ENCODE measurements at places on chromosomes 5 and 9.

GRCh38 chr9:16459421-16460148, 410.9 kb downstream of the BNC2 start:
- DNase-seq: no peak

DNA sequence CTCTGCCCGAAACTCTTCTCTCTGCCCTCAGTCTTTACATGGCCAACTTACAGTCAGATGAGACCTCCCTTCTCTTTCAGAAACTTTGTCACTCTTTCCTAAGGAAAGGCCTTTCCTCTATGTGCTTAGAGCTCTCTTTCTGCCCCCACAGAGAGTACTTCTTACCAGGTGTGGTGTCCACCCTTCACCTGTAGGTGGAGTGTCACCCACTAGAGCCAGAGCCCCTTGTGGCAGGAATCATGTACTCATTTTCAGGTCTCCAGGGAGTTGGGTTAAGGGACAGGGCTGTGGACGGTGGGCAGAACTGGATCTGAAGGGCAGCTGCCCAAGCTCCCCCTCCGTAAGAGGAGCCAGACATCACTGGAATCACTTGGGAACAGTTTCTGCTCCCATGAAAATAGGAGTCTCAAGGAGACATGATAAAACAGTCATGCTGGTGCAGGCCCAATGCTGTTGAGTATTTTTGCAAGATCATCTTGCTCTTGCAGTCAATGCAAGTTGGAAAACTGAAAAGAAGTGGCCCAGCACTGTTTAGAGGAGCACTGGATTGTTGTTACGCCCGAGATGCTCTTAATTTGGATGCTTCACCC, 436.7 kb downstream of the ZSWIM6 start:
- no peak for DNase-seq

DNA sequence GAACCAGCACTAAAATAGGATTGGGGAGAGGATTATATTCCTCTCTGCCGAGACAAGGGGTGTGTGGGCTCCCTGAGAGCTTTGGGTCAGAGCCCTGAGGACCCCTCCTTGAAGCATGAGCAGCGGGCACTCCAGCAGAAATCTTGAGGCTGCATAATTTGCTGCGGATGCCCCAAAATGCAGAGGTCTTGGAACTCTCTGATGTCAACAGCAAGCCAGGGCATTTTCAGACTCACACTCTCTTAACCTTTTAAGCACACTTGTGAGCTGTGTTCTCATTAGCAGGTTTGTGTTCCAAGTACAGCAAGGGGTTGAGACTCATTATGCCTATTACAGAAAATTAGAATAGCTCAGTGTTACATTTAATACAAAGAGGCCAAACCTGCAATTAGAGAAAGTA, 513.0 kb upstream of the ADAMTS16 start:
- no peak for DNase-seq

- no peak for DNase-seq
These were observed 35.2 kb downstream of the MARVELD2 start for GRCh38 chr5:69450116-69450515.

DNA sequence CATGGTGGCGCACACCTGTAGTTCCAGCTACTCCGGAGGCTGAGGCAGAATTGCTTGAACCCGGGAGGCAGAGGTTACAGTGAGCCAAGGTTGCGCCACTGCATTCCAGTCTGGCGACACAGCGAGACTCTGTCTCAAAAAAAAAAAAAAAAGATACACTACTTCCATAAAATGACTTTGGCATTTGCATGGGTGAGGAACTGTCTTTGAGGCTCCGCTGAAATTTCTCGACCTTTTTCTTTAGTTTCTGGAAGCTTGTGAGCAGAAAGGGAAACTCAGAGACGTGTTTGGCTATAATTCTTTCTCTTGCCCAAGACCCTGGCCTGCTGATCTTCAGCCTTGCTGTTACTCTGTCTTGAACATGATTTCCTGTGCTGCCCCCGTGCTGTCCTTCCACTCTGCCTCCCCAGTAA, 37.3 kb downstream of the SPIN1 start:
- DNase-seq: no peak

Measured in CD8-positive, alpha-beta memory T cell (primary cell).